ENCODE measurements at places on chromosomes 6 and 20.

- no peak for DNase-seq
Observed at GRCh38 chr6:5490501-5491069, 229.3 kb downstream of the FARS2 start.

- no peak for DNase-seq
Observed at GRCh38 chr20:62061851-62062423, 3.7 kb downstream of the TAF4 start.

DNA sequence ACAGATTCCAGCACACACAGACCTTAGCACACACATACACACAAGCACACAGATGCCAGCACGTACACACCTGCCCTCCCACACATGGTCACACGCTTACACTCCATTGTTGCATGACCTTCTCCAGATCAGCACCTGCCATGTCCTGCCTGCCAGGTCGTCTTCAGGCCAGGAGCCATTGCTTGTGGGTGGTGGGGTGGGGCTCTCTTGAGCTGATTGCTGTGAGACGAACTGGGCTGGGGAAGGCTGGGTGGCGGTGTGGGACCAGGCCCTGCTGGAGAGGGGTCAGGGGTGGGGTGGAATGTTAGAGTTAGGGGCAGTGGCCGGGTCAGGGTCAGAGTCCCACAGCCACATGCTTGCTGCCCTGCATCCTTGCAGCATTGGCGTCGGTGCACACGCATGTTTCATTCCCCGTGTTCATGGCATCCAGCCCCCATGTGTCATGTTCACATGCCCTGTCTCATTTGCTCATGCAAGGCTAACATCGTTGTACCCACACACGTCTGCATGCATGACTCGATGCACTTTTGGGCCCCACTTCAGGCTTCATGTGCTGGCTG lies 6.5 kb upstream of the NPBWR2 start:
- no peak for DNase-seq

DNA sequence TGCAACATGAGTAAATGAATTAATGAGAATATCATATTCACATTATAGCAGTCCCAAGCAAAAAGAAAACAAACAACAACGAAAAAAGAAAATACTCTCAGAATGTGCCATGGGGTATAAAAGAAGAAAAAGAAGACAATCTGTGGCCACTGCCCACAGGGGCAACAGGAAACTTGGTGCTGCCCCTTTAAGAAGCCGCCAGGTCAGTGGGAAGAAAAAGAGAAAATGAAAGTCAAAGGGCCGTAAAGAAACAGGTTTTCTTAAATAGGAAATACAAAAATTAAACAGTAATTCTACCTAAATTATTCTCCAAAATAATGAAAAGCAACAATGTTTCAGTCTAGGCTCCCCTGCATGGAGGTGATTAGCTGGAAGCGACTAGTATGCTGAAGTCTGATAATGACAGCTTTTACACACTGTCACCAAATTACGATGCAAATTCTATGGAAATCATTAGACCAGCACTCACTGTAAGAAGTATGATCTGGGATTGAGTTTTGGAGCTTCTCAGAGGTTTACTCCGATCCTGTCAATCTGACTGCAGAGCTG lies 23.6 kb downstream of the GMDS start:
- peak; percentile 54 for DNase-seq

- peak; percentile 28 for DNase-seq
Observed at GRCh38 chr6:13472976-13473767, 14.2 kb downstream of the GFOD1 start.

- DNase-seq: no peak
Observed at GRCh38 chr20:21109144-21109543, 3.0 kb upstream of the LINC00237 start.

GRCh38 chr20:36465109-36466080 lies 75.9 kb upstream of the MYL9 start:
- DNase-seq: peak; percentile 40

DNA sequence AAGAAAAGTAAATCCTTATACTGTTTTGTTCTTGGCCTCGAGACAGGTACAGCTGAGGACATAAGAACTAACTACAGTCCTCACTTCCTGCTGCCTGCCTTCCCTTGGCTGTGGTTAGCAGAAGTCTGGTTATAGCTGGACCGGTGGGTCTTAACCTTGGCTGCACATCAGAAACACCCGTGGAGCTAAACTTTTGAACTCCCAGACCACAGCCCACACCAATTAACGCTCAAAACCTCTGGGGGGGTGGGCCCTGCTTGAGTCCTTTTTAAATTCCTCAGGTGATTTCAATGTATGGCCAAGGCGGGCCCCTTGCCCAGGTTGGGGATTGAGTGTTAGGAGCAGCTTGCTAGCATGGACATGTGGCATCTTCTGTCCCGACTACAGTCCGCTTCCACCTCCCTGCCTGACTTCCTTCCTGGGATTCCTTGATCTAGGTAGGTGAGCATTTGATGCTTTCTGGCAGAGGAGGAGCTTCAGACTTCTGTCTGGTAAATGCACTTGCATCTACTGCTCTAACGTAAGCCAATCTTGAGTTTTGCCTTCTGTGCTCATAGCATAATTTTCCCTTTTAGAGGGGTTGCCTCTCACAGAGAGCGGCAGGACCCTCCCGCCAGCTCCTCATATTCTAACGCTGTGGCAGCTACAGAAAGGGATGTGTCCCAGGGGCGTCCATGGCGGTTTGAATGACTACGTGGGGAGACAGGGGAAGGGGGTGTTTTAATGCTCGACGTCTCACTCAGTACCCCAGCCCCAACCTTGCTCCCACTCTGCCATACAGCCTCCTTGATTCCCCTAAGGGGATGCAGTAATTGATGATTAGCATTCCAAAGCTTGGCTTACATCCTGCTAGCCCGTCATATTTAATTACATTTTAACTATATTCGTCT lies 390.1 kb downstream of the ZFAND3 start:
- no peak for DNase-seq

GRCh38 chr6:10338151-10338550 lies 76.7 kb downstream of the TFAP2A start:
- no peak for DNase-seq

GRCh38 chr6:170463101-170463721 lies 89.9 kb downstream of the PSMB1 start:
- no peak for DNase-seq

DNA sequence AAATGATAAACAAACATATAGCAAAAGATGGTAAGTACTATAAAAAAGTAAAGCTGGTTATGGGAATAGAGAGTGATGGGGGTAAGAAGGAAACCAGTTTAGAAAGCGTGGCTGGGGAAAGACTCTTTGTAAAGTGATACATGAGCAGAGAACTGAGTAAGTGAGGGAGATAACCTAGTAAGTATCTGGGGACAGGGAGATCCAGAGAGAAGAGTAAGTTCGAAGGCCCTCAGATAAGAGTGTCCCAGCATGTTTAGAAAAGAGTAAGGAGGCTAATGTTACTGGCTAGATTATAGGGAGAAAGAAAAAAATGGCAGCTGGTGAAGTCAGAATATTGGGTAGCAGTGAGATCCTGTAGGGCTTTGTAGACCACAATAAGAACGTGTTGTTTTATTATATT lies 50.7 kb upstream of the HBS1L start:
- DNase-seq: no peak

GRCh38 chr20:40156600-40157317 lies 532.3 kb downstream of the MAFB start:
- DNase-seq: no peak

- no peak for DNase-seq
Observed at GRCh38 chr6:25058441-25058840, 122.7 kb upstream of the RIPOR2 start.

GRCh38 chr6:4775494-4776130 lies 592 bp upstream of the CDYL start:
- peak; percentile 94 for DNase-seq

DNA sequence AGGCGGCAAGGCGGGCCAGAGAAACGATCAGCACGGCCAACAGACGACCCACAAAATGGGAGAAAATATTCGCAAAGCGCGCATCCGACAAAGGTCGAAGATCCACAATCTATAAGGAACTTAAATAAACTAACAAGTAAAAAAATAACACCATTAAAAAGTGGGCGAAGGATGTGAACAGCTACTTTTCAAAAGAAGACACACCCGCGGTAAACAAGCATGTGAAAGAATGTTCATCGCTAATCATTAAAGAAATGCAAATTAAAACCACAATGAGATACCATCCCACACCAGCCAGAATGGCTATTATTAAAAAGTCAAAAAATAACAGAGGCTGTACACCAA lies 117.8 kb upstream of the SIRPA start:
- DNase-seq: no peak

- DNase-seq: peak; percentile 22
Observed at GRCh38 chr20:12113468-12114371, 196.0 kb downstream of the BTBD3 start.

- DNase-seq: no peak
Observed at GRCh38 chr6:133129556-133129955, 111.6 kb upstream of the EYA4 start.

DNA sequence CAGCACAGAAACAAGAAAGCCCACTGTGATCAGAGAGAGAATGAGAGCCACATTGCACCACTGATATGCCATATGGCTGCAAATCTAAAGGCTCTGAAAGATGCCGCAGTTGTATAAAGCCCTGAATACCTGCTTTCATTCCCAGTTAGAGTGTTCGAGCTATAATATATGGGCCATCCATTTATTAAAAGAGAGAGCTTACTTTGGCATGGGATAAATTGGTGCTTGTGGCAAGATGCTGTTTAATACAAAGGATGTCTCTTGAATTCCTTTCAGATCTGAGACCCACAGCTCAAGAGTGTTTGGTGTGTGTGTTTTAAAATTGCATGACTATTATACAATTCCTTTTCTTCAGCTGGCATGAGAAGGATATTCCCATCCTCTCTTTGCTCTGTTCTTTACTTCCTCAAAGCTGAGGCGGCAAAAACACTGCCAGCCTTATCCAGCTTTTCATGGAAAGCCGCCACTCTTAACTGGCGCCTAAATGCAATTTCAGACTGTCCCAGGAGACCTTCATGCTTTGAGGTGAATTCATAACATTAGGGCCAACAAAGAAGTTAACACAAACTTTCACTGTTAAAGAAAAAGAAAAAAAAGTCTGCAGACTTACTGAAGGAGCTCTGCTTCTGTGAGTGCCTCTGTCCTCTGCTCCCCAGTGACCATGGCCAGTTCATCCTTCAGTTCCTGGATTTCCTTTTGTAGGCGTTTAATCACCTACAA lies 147.6 kb downstream of the KIF6 start:
- no peak for DNase-seq

- peak; percentile 95 for DNase-seq
Observed at GRCh38 chr6:32969685-32970412, 1.5 kb downstream of the BRD2 start.

- DNase-seq: no peak
Observed at GRCh38 chr20:10823585-10823984, 149.8 kb upstream of the JAG1 start.

GRCh38 chr6:119102901-119103300 lies 24.4 kb upstream of the FAM184A start:
- no peak for DNase-seq

GRCh38 chr6:149938571-149939355 lies 3.1 kb upstream of the ULBP2 start:
- DNase-seq: peak; percentile 73

GRCh38 chr20:36340593-36340990 lies 34.5 kb downstream of the DLGAP4 start:
- no peak for DNase-seq

GRCh38 chr20:50026746-50027575 lies 44.2 kb downstream of the SNAI1 start:
- DNase-seq: no peak

DNA sequence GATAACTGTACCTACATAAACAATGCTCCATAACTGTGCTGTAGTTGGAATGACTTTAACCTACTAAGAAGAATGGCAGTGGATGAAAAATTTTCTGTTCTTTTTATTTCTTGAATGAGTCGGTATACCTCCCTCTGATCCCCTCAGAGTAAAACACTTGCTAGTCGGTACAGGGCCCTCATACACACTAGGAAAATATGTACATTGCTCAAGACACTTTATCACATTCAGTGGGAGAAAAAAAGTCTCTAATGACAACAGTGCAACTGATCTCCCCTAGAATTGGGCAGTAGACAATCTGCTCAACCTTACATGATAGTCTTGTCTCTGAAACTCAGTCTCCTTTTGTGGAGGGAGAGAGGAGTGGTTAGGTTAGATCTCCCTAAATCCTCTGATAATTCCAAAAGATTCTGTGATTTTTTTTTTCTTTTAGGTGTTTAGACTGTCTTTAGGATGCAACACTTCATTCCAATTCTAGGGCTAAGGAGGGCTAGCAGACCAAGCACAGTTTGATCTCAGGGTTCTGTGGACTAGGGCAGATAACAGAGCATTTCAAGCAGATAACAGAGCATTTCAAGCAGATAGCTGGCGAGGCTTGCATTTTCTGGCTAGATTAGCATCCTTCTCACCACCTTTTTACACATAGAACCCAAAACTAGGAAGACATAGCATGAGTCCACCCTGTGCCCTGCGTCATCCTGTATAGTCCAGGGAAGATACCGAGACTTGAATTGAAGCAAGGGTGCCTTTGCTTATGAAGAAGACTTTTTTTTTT lies 100.3 kb upstream of the TNFAIP3 start:
- DNase-seq: no peak

GRCh38 chr6:124466949-124467348 lies 495.3 kb upstream of the RNF217 start:
- no peak for DNase-seq

- no peak for DNase-seq
Observed at GRCh38 chr6:53062169-53062539, 3.0 kb upstream of the FBXO9 start.

GRCh38 chr6:136424450-136424849 lies 125.8 kb downstream of the MAP7 start:
- no peak for DNase-seq

GRCh38 chr6:70590400-70590799 lies 23.7 kb downstream of the SDHAF4 start:
- no peak for DNase-seq

DNA sequence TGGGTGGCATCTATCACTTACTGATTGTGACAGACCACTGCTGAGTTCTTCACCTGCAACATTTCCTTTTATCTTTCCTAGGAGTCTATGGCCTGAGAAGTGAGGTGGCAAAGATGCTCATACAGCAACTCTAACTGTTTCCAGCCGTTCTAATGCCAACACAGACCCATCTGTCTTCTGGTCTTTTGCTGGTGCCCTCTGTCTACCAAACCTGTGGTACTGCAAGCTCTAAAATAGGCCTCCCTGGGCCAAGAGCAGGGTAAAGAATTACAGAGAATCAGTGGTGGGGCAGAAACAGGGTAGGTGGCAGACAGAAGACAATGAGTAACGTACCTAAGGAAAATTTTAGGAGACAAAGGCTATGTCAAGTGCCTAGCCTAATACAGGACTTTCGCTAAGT lies 611.0 kb upstream of the FLRT3 start:
- DNase-seq: no peak

DNA sequence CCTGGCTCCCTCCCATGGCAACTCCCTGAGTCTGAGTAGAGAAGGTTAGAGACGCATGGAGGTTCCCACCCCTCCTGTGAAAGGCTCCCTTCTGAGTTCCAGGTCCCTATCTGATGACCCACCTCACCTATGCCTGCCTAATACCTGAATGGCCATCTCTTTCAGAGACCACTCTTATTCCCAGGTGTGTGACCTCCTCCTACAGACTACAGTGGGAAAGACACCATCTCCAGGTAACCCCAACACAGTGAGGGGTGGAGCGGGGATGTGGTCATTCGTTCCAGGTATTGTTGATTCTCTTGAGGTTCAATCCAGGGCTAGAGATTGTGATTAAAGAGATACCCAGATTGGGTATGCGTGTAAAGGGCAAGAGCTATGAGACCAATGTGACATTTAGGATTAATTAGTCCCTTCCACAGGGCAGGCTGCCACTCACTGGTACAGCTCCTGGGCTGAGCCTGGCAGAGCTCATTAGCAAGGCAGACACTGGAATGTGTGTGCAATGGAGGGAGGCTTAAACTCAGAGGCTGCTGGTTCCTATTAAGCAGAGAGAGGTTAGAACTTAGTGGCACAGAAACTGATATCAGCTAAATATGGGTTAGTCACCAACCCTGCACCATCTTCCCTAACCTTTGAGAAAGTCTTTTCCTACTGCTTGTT lies 46.5 kb upstream of the IER3 start:
- DNase-seq: no peak
